ENCODE measurements at places on chromosomes 1 and 21.

DNA sequence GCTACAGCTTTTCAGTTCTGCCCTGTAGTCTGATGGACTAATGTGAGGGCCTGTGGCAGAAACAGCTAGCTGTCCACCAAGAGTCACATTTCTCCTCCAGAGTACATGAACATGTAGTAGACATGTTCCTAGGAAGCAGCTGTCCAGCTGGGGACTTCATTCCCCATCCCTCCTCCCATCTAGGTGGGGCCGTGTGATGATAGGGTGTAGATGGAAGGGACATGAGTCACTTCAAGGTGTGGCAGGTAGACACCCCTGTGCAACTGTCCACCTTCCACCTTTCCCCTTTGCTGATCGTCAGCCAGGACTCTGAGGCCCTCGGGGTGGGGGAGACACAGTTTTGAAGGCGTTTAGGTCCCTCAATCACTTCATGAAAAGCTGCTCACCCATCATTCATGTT lies 3.6 kb upstream of the RD3 start:
- DNase-seq: no peak

DNA sequence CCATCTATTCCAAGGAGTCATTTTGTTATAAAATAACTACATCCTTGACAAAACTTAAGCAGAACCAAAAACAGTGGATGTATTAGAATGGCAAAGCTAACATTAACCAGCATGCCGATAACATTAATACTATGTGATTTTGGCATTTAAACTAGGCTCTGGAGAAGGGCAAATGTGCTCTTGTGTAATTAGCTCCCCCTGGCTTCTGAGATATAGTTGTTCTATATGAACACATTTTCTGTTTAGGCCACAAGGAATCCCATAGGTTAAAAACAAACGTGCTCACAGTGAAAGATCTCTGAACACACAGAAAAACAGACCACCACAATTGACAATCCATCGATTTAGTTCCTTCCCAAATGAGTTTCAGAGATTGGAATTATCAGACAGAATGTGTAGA lies 57.4 kb upstream of the TARS2 start:
- no peak for DNase-seq

DNA sequence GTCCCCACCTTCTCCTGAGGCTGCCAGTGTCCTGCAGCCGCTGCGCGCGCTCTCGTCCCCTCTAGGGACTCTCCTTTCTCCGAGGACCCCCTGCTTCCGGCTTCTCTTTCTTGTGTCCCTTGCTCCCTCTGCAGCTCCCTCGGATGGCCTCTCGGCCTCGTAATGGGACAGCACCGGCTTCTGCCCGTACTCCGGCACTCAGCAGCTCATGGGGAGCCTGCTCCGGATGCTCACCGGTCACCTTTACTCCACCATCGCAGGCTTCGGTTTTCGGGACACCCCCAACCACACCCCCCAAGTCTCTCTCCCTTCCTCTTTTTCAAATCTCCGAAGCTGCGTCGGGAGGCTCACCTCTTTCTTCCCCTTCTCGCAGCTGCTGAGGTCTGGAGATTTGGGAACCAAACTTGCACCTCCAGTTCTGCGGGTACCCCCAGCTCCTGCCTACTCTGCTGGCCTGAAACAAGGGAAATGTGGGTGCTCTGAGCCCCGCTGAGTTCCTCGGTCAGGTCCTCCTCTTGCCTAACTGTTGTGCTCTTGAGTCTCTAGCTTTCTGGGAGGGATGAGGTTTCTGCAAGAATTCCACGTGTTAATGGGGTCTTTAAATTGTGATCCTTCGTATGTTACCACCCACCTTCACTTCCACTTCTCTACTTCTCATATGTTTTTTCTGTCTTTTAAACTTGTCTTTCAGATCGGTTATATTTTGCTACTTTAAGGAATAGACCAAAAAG lies 930 bp downstream of the CDC14A start:
- peak; percentile 28 for DNase-seq

- DNase-seq: no peak
Measured at GRCh38 chr1:151542710-151543129, 2.6 kb downstream of the TUFT1 start.

- DNase-seq: no peak
Measured at GRCh38 chr21:36985751-36986594, 19.5 kb upstream of the HLCS start.

GRCh38 chr1:167502719-167503462 lies 15.4 kb downstream of the CD247 start:
- DNase-seq: no peak

- no peak for DNase-seq
Measured at GRCh38 chr1:47837866-47838561, 159.2 kb downstream of the TRABD2B start.

DNA sequence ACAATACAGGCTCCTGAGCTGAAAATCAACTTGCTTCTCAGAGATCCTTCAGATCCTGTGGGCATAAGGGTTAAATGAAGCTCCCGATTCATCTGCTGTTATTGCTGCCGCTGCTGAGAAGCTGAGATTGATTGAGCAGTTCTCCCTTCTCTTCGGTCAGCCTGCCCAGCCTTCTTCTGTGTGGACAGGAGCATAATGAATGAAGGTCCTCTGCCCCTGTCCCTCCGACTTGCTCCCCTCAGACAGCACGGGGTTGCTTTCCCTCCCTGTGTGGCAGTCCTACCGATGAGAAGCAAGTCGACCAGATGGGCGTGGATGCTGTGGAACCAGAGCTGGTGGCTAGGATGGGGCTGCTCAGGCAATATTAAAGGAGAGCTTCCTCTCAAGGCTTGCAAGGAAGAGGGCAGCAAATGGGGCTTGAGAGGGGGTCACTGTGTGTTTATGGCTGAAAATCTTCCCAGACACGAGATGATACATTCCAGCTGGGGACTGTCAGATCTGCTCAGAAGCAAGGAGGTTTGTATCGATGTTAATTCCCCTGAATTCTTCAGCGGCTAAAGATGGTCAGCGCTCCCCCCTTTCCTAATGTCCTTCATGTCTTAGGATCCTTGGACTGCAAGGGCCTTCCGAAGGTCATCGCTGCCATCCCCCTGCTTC lies 63.9 kb upstream of the GOLT1A start:
- no peak for DNase-seq

DNA sequence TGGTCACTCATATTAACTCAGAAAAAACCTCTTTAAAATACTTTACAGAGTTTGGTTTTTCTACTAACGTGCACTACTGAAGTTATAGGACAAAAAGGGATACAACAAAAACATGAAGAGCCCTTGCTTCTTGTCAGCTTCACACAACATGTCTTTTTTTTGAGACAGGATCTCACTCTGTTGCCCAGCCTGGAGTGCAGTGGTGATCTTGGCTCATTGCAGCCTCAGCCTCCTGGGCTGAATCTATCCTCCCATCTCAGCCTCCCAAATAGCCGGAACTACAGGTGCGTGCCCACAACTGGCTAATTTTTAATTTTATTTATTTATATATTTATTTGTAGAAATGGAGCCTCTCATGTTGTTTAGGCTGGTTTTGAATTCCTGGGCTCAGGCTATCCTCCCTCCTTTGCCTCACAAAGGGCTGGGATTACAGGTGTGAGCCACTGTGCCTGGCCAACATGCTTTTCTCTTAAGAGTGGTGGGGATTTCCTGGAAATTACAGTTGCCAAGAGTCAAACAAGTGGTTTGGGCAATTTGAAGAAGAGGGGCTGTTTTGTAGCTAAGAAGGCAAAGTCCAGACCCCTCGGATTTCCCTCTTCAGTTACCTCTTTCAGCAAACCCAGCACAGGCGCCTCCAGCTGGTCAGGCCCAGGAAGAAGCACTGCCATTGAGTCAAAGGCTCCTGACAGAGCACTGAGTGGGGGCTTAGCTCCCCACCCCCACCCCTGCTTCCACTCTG lies 6.4 kb upstream of the SMPDL3B start:
- no peak for DNase-seq

GRCh38 chr1:164599272-164599671 lies 40.3 kb downstream of the PBX1 start:
- no peak for DNase-seq

GRCh38 chr1:75502776-75503175 lies 108.1 kb downstream of the SLC44A5 start:
- no peak for DNase-seq

DNA sequence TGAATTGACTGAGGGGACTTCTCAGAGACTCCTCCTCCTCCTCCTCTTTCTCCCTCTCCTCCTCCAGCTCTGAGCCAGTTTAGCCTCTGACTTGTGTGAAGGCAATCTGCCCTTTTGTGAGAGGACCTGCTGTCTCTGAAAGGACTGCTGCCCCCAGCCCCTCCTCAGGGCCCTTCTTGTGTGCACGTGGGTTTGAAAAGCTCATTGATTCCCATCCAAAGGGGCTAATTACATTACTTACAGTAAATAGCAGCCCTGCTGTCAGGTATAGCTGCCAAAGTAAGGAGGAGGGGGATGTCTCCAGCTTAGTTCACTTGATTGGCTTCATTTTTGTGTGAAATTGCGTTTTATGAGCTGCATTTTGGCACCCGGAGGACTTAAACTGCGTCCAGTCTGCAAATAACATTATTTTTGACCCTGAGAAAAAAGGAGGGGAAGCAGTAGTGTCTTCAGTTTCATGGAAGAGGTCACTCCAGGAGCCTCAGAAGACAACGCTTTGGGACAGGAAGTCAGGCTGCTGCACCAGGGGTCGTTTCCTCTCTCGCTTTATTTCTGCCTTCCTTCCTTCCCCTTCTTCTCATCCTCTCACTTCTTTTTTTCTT lies 1.8 kb upstream of the LHX9 start:
- DNase-seq: no peak

- no peak for DNase-seq
Measured at GRCh38 chr1:92372164-92372563, 73.3 kb downstream of the RPAP2 start.

- DNase-seq: no peak
Measured at GRCh38 chr1:220473440-220473839, 54.5 kb upstream of the MARK1 start.

DNA sequence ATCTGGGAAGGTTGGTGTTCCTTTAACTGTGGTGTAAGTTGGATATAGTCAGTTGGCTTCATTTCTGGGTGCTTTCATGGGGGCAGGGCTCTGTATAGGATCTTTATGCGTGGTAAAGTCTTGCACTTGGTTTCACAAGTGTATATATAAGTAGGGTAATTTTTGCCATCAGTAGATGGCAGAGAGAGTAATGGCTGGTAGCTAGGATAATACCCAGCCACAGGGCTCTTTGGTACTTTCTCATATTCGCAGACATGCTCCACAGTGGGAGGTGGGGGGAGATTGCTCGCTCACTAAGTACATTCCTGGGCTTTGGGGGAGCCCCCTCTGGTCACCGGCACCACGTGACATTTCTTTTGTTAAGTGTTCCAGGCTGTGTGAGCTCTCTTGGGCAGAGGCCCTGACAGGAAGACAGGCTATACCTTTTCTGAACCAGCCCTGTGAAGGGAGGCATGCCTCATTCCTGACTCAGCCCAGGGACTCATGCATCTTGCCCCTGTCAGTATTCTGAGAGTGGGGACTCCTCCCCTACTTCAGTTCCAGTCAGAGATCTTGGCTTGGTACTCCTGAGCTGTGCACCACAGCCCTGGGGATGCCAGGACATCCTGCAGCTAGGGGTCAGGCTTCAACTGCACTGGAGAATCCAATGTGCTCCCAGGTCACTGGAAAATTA lies 37.6 kb downstream of the FCRL2 start:
- DNase-seq: no peak

DNA sequence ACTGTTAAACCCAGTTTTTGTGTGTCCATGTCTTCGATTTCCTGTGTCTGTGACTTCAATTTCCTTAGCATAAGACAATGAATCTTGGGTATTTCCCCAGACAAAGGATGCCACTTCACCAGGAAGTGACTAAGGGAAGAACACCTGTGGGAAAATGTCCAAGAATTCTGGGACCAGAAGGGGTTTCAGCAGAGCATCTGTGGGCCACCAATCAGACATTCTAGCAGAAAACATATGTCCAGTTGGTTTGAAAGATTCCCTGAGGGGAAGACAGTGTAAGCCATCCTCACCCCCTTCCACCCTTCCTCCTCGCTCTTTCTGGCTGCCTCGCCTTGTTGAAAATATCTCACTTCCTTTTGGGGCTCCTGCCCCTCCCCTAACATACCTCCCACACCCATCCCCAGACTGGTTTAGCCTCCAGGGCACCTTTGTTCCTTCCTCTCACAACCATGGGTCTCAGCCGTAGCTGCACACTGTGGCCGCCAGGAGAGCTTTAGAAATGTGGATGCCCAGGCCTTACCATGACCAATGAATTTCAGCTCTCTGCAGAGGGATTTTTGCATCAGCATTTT lies 25.5 kb upstream of the IFNAR1 start:
- DNase-seq: no peak

GRCh38 chr1:116044071-116044470 lies 67.1 kb upstream of the MAB21L3 start:
- no peak for DNase-seq

DNA sequence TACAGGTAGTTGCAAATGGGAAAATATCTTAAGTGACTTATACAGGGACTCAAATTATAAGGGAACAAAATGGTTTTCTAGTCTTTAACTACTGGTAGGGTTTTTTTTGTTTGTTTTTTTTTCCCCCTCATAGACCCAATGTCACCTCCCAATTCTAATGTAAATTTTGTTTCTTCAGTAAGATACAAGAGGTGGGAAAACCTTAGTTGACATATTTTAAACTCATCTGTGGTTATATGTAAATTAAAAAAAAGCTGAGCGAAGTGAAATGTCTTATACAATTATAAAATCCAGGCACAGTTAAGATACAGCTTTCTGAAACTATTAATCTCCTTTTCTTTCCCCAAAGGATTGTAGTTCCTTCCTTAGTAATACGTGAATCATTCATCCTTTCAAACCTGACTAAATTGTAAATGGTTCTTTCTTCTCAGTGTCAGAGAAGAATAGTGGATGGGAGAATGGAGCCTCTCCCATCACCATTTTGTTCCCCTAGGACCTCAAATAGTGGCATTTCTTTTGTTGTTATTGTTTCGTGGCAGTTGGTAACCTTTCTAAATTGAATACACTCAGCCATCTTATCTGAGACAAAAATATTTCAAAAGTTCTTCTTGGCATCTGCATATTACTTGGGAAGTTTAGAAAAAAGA lies 11.2 kb downstream of the TSEN15 start:
- DNase-seq: no peak

GRCh38 chr1:151546011-151546925 lies 6.2 kb downstream of the TUFT1 start:
- no peak for DNase-seq

GRCh38 chr1:34885405-34886247 lies 26.1 kb upstream of the SMIM12 start:
- DNase-seq: no peak

GRCh38 chr1:243490748-243491686 lies 235.2 kb downstream of the SDCCAG8 start:
- DNase-seq: no peak

GRCh38 chr1:98077691-98078090 lies 156.9 kb upstream of the DPYD start:
- DNase-seq: no peak

GRCh38 chr1:182998482-182998881 lies 24.7 kb upstream of the LAMC1 start:
- no peak for DNase-seq

DNA sequence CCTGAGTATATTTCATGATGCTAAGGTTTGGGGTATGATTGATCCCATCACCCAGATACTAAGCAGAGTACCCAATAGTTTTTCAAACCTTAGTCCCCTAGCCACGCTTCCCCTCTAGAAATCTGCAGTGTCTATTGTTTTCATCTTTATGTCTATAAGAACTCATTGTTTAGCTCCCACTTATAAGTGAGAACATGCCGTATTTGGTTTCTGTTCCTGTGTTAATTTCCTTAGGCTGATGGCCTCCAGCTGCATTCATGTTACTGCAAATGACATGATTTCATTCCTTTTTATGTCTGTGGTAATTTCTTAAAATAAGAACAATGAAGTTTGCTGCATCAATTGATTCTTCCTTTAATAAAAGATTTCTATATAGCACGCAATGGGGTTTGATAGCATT lies 301.3 kb downstream of the PLPP3 start:
- no peak for DNase-seq

- no peak for DNase-seq
Measured at GRCh38 chr1:107277022-107277421, 136.2 kb downstream of the NTNG1 start.

- no peak for DNase-seq
Measured at GRCh38 chr1:98565951-98566350, 95.6 kb upstream of the SNX7 start.
